ENCODE measurements at places on chromosomes 5 and 9. TPM values are rescaled to one million over a fixed set of nuclear protein-coding genes. Genes with fewer than 3 reads are reported as not detected.

DNA sequence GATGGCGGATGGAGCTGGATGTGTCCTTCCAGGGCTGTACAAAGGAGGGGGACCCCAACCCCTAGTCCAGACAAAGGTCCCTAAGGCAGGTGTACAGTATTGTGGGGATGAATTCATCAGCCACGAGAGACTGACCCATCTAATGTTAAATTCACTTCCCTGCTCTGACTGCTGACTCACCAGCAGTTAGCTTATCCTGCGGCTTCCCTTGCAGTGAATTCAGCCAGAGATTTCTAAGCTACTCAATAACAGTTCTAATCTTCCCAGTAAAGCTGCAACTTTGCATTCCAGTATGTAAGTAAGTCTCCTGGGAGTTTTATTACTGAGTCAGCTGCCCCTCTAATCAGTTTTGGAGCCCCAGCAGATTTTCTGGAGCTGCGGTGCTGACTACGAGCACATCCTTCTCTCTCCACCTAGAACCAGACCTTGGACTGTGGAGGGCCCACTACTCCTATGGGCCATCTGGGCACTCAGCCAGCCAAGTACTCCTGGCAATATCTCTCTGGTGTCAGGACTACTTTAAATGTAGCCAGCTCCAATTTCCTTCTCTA lies 16.1 kb downstream of the B4GALT1 start:
- H3K27me3 ChIP-seq = no peaks in the 10 kb centered on the region
- H3K27ac ChIP-seq = peak overlapping the region; percentile 66
- DNase-seq = peak; percentile 96
- H3K4me3 ChIP-seq = no peak overlapping the region

- no peaks in the 10 kb centered on the region for H3K4me1 ChIP-seq
- H3K27me3 ChIP-seq = no peaks in the 10 kb centered on the region
- no peak overlapping the region for H3K4me3 ChIP-seq
- DNase-seq = no peak
These were observed 255.4 kb downstream of the GRIA1 start for GRCh38 chr5:153745778-153746395.

DNA sequence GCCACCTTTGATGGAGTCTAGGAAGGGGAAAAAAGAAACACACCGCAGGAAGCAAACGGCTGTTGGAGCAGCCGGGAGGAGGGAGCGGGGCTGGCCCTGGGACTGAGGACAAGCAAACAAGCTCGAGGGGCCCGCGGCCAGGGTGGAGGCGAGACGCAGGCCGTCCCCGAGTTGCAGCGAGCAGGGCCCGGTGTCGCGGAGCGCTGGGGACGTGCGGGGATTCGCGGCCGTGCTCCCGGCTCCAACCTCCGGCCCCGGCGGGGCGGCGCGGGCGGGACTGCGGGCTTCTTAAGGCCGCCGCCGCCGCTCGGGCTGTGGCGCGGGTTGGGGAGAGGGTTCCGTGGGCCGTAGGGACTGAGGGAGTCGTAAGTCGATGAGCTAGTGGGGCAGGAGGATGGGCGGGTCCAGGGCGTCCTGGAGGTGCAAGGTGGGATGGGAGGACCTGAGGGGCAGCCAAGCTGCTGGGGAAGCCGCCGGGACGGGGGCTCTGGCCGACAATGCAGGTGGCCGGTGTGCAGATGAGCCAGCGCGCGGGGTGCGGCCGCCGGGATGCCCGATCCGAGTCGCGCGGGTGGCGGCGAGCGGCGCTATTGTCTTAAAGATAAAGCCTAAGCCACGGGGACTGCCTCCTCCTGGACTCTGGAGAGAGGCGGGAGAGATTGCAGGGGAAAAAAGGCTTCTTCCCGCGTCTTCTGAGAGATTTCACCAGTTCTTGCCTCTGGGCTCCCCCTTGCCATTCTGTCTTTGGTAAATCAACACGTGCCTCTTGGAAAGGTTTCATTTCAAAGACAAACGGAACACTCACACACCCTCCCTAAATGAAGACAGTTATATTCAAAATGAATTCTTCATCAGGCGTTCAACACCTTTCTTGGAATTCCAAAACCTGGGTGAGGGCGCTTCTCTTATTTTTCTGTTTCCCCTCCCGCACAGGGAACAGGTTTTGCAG lies 1.6 kb upstream of the HAPLN1 start:
- H3K4me3 ChIP-seq = peak overlapping the region; percentile 35
- no peaks in the 10 kb centered on the region for H3K36me3 ChIP-seq

GRCh38 chr9:121949364-121949763 lies 143.7 kb downstream of the TTLL11 start:
- no peaks in the 10 kb centered on the region for H3K36me3 ChIP-seq
- no peak overlapping the region for H3K4me3 ChIP-seq
- H3K27ac ChIP-seq = no peak overlapping the region
- H3K27me3 ChIP-seq = no peaks in the 10 kb centered on the region
- no peaks in the 10 kb centered on the region for H3K4me1 ChIP-seq

DNA sequence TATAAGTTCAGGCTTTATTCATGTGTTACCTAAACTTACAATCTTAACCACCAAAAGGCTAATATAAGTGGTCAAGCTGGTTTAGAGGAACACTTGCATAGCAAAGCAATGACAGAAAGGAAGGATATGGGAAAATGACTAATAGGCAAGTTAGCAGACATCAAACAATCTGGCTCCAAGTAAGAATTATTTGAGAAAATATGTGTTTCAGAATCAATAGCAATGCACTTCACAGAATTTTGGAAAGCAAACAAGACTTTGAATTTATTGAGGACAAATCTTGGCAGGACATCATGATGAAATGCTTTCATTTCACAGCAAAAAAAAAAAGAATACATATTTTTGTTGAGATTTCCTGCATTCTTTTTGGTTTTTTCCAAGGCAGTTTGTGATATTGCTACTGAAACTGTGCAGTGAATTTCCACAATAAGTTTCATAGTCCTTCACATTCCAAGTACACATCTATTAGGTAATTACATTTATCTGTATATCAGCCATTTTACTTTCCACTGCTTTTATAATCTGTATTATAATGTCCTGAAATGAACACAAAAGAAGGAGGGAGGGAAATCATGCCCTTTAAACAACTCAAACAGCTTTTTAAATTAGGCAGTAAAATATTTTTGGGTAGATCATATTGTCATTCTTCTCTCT lies 417.9 kb downstream of the NR2F1-AS1 start:
- no peak overlapping the region for H3K27ac ChIP-seq
- DNase-seq = no peak
- no peaks in the 10 kb centered on the region for H3K4me1 ChIP-seq
- no peaks in the 10 kb centered on the region for H3K36me3 ChIP-seq

DNA sequence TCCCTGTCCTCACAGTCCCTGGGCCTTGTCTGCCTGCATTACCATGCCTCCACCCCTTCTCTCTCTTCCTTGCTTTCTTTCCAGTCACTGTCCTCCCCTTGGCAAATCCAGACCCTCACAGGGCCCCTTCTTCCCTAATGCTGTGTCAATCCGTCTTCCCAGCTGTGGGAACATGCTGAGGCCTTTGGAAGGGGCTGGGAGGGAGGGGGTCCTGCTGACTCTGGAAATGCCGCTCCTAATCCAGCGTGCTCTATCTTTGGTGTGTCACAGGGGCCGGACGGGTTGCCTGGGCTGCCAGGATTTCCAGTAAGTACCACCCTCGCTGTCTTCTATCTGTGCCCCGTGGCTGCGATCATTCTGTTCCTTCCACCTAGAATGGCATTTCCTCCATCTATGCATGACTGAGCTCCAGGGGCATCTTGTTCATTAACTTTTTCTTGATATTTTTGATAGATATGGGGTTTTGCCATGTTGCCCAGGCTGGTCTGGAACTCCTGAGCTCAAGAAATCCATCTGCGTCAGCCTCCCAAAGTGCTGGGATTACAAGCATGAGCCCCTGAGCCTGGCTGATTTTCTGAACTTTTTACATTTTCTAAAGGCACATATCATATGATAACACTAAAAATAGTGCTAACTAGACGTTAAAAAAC lies 64.5 kb upstream of the TGFBR1 start:
- H3K27ac ChIP-seq = no peak overlapping the region
- no peaks in the 10 kb centered on the region for H3K4me1 ChIP-seq
- H3K4me3 ChIP-seq = no peak overlapping the region
- no peaks in the 10 kb centered on the region for H3K36me3 ChIP-seq
- DNase-seq = no peak

DNA sequence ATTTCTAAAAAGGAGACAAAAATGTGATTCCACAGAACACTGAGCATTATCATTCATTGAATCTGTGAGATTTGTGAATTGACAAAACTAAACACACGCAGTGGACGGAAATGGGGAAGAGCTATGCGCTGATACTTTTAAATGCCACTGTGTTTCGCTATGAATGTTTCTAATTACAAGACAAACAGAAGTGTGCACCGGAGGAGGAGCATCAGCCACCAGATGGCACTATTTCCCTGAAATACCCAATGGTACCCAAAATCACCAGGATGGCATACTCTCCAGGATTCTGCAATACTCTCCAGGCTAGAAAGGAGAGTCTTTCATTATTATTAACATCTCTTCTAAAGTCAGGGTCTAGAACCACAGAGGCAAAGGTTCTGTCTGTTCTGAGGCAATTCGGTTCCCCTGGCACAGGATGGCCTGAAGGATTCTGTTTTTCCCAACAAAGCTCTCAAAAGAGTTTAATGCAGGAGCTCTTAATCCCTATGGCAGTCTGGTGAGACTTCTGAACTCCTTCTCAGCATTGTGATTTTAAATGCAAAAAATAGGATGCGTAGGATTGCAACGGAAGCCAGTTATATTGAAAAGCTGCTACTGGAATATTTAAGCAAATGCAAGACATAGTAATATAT lies 13.8 kb upstream of the PUM3 start:
- no peak overlapping the region for H3K27ac ChIP-seq
- peaks cover 20% of the 10 kb centered on the region for H3K27me3 ChIP-seq
- peak; percentile 40 for DNase-seq
- H3K4me1 ChIP-seq = no peaks in the 10 kb centered on the region
- H3K36me3 ChIP-seq = no peaks in the 10 kb centered on the region
- H3K4me3 ChIP-seq = no peak overlapping the region

- no peaks in the 10 kb centered on the region for H3K36me3 ChIP-seq
- H3K27me3 ChIP-seq = peaks cover 1% of the 10 kb centered on the region
- H3K4me1 ChIP-seq = peaks cover 3% of the 10 kb centered on the region
- no peak for DNase-seq
- no peak overlapping the region for H3K27ac ChIP-seq
- H3K4me3 ChIP-seq = no peak overlapping the region
These were observed 339.0 kb downstream of the NSG2 start for GRCh38 chr5:174384509-174384947.

DNA sequence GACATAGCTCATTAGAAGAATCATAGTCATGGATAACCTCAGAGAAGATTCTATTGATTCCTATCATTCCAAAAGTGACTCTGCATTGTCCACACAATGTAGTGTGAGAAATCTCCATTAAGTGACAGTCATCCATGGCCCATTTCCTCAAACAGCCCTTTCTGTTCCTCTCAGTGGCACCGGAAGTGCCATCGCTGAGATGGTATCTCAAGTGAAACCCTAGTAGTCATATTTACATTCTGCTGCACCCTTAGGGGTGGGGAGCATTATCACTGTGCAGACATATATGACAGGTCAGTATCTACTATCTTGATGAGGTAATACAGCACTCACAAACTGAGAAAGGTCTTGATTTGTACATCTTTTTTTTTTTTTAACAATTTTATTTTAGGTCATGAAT lies 55.4 kb upstream of the MIER3 start:
- no peaks in the 10 kb centered on the region for H3K36me3 ChIP-seq
- no peak overlapping the region for H3K4me3 ChIP-seq
- peaks cover 12% of the 10 kb centered on the region for H3K4me1 ChIP-seq
- DNase-seq = no peak
- no peaks in the 10 kb centered on the region for H3K27me3 ChIP-seq

GRCh38 chr5:44747396-44747795 lies 61.4 kb upstream of the MRPS30 start:
- DNase-seq = no peak
- no peaks in the 10 kb centered on the region for H3K27me3 ChIP-seq
- no peaks in the 10 kb centered on the region for H3K36me3 ChIP-seq
- H3K4me1 ChIP-seq = no peaks in the 10 kb centered on the region

- H3K4me3 ChIP-seq = no peak overlapping the region
- H3K27me3 ChIP-seq = no peaks in the 10 kb centered on the region
- no peak overlapping the region for H3K27ac ChIP-seq
- no peak for DNase-seq
- no peaks in the 10 kb centered on the region for H3K4me1 ChIP-seq
- no peaks in the 10 kb centered on the region for H3K36me3 ChIP-seq
These were observed 112.6 kb upstream of the ZNF608 start for GRCh38 chr5:124859027-124859426.

GRCh38 chr5:2700876-2701275 lies 50.6 kb downstream of the IRX2 start:
- H3K27ac ChIP-seq = no peak overlapping the region
- no peak overlapping the region for H3K4me3 ChIP-seq
- H3K36me3 ChIP-seq = no peaks in the 10 kb centered on the region
- no peaks in the 10 kb centered on the region for H3K27me3 ChIP-seq

- peaks cover 22% of the 10 kb centered on the region for H3K4me1 ChIP-seq
- DNase-seq = no peak
- no peaks in the 10 kb centered on the region for H3K36me3 ChIP-seq
- H3K4me3 ChIP-seq = no peak overlapping the region
These were observed 10.2 kb upstream of the NKD2 start for GRCh38 chr5:998246-999031.

DNA sequence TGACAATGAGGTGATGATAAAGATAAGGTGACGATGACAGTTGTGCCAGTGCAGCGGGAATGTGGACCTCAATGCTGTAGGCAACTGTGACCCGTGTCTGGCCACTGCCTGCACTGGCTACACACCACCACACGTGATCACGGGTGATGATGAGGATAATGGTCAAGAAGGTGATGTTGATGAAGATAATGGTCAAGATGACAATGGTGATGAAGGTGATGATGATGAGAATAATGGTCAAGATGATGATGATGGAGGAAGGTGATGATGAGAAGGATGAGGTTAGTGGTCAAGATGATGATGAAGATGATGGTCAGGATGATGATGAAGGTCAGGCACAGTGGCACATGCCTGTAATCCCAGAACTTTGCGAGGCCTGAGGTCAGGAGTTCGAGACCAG lies 30.7 kb upstream of the AIF1L start:
- H3K27ac ChIP-seq = no peak overlapping the region
- DNase-seq = no peak
- no peaks in the 10 kb centered on the region for H3K36me3 ChIP-seq
- H3K4me1 ChIP-seq = no peaks in the 10 kb centered on the region
- peaks cover 3% of the 10 kb centered on the region for H3K27me3 ChIP-seq

- no peaks in the 10 kb centered on the region for H3K27me3 ChIP-seq
- no peaks in the 10 kb centered on the region for H3K36me3 ChIP-seq
- no peaks in the 10 kb centered on the region for H3K4me1 ChIP-seq
- H3K4me3 ChIP-seq = no peak overlapping the region
- no peak for DNase-seq
- no peak overlapping the region for H3K27ac ChIP-seq
These were observed 1495.8 kb downstream of the EFNA5 start for GRCh38 chr5:106174903-106175302.

GRCh38 chr5:65072850-65073249 lies 304.1 kb downstream of the CWC27 start:
- no peaks in the 10 kb centered on the region for H3K27me3 ChIP-seq
- no peak for DNase-seq
- H3K4me3 ChIP-seq = no peak overlapping the region

- no peaks in the 10 kb centered on the region for H3K4me1 ChIP-seq
- no peak overlapping the region for H3K4me3 ChIP-seq
- no peak for DNase-seq
- peaks cover 11% of the 10 kb centered on the region for H3K36me3 ChIP-seq
- no peak overlapping the region for H3K27ac ChIP-seq
These were observed 410.6 kb downstream of the RAB3C start for GRCh38 chr5:58993461-58993860.

FBP2 gene
- polyA plus RNA-seq = 0.25 TPM

LRRTM2 gene
- polyA plus RNA-seq = 2.6 TPM

PTGDS gene
- polyA plus RNA-seq = 4.6 TPM

PCDHB15 gene
- polyA plus RNA-seq = 3.0 TPM

TRMT10B gene
- polyA plus RNA-seq = 25.0 TPM

EXOC3 gene
- polyA plus RNA-seq = 59.1 TPM

MAPK9 gene
- polyA plus RNA-seq = 29.8 TPM

CKS2 gene
- 95.6 TPM for polyA plus RNA-seq

SLC4A9 gene
- polyA plus RNA-seq = 0.22 TPM

PRUNE2 gene
- polyA plus RNA-seq = 68.1 TPM

TMEM215 gene
- 0.06 TPM for polyA plus RNA-seq

FOXD4 gene
- polyA plus RNA-seq = 0.42 TPM

Data from large intestine (tissue), 12 donors.